ENCODE measurements at places on chromosomes 2 and 18.

DNA sequence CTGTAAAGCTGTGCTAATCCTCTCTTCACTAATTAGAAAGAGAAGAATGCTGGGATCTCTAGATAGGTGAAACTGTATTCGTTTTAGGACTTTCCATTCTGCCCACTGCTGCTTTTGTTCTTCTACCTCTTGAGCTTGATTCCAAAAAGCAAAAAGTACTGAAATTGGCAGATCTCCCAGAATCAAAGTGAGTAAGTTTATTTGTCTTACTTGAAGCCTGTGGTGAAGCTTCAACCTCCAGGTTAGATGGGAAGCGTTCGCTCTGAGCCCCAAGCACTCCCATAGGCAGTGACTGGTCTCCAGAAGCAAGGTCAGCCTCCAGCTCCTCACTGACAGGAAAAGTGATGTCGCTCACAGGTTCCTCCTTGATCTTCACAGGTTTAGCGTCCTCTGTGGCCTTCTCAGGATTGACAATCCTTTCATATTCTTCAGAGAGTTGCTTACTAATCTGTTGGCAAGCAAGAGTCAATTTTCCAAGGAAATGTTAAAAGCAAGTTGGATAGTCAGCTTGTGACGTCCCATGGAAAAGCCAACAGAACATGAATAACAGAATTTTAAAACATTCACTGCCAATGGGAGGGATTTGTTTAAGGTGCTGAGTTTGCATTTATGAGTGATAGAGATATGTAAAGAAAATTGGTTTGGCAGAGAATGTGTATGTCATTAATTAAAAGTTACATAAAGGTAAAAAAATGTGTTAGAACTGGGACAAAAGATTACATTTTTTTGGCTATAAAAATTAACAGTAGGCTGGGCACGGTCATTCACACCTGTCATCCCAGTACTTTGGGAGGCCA is 8.1 kb downstream of the SUPT7L start:
- no peak for DNase-seq

GRCh38 chr2:119019521-119019920 is 77.5 kb downstream of the MARCO start:
- no peak for DNase-seq

- DNase-seq: no peak
Measured at GRCh38 chr2:195407783-195408182, 249.2 kb upstream of the SLC39A10 start.

GRCh38 chr2:221254299-221254698 is 317.8 kb downstream of the EPHA4 start:
- DNase-seq: no peak

- no peak for DNase-seq
Measured at GRCh38 chr2:10378189-10378588, 69.9 kb downstream of the ODC1 start.

DNA sequence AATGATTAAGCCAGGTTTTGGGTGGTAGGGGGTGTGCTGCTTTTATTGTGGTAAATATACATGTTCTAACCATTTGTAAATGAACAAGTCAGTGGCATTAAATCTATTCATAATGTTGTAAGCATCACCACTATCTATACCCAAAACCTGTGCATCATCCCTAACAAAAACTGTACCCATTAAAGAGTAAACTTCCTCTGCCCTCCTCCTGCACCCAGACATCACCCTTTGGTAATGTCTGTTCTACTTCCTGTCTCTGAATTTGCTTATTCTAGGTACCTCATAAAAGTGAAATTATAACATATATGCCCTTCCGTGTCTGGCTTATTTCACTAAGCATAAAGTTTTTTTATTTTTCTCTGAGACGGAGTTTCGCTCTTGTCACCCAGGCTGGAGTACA is 14.1 kb downstream of the RIF1 start:
- DNase-seq: no peak

- DNase-seq: no peak
Measured at GRCh38 chr2:83695530-83695929, 763.5 kb downstream of the SUCLG1 start.

DNA sequence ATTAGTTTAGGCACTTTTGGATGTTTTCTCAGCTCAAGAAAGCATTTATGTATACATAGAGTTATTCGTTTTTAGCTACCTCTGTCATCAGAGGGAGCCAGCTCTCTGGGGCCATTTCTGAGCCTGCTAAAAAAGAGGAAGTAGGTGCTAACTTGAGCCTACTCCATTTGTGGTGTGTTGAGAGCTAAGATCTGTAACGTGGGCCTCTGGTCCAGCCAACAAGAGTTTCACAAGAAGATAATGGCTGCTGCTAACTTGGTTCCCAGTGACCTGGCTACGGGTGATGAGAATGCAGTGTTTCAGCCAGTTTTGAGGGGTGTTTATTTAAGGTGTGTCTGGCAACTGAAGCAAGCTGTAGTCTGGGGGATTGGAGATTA is 182.5 kb downstream of the PRKCE start:
- DNase-seq: no peak

GRCh38 chr18:48771641-48772375 is 179.0 kb downstream of the SMAD7 start:
- no peak for DNase-seq

DNA sequence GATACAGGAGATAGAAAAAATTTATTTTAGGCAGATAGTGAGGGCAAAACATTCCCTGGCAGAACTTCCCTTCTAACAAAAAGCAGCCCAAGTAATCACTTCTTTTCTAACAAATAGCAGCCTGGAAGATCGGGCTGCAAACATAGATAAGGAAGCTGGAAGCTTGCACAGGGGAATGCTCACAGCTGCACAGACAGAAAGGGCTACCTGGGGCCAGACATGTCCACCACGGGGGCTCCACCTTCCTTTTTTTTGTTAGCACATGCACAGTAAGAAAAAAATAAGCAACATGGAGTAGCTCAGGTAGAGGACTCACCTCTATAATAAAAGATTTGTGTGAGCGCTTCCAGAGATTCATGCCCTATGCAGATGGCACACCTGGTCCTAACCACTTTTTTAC is 420.5 kb downstream of the PTH2R start:
- DNase-seq: no peak

DNA sequence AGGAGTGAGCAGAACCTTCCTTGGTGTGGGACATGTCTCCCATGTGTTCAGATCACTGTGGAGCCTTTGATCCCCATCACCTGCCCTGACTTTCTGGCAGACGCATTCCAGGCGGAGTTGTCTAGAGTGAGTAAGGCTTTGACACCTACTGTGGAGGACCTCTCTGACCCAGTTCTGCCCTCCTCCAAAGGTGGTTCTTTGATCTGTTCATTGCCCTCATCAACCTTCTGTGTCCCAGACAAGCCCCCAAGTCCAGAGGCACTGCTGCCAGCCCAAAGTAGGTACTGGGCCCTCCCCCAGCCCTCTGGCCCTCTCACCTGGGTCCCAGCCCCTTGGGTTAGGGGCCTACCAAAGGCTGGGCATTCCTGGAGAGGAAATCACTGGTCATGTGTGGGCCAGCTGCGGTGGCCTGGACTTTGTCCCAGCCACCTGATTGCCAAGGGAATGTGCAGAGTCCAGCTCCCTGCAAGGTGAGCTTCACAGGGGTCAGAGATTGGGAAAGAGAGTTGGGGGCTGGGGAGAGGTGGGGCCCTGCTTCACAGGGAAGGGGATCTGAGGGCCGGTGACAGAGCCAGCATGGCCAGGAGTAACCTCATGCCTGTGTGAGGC is 12.1 kb upstream of the FAHD2A start:
- DNase-seq: no peak

DNA sequence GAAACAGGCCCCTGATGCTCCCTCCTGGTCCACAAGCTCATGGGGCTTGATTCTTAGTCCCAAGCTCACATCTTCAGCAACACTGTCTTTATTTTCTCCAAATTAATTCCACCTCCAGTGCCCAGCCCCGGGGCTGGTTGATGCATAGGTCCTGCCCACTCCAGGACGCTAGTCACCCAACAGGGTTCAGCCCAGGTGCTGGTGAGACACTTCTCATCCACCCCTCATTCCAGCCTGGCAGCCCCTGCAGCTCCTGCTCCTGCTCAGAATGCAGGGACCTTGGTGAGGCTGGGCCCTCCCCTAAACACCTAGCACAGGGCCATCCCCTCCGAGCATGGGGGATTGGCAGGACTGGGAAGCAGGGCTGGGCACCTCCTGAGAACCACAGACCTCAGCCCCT is 25.7 kb downstream of the STEAP3 start:
- DNase-seq: no peak

- DNase-seq: no peak
Measured at GRCh38 chr18:51884039-51884438, 456.0 kb upstream of the DCC start.

DNA sequence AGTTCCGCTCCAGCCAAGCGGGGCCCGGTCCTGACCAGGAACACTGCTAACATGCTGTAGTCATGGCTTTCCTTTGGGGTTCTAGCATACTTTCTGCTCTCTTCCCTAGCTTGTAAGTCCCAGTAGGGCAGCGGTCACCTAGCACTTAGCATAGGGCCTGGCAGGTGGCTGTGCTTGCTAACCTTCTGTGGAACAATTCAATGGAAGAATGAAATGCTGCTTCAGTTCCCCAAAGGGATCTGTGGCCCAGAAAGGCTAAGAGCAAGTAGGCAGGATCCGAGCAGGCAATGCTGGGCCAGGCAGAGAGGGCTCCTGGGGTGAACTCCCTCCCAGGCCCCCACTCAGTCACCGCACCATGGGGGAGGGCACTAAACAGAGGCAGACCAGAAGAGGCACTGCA is 266.8 kb downstream of the CELF4 start:
- no peak for DNase-seq

DNA sequence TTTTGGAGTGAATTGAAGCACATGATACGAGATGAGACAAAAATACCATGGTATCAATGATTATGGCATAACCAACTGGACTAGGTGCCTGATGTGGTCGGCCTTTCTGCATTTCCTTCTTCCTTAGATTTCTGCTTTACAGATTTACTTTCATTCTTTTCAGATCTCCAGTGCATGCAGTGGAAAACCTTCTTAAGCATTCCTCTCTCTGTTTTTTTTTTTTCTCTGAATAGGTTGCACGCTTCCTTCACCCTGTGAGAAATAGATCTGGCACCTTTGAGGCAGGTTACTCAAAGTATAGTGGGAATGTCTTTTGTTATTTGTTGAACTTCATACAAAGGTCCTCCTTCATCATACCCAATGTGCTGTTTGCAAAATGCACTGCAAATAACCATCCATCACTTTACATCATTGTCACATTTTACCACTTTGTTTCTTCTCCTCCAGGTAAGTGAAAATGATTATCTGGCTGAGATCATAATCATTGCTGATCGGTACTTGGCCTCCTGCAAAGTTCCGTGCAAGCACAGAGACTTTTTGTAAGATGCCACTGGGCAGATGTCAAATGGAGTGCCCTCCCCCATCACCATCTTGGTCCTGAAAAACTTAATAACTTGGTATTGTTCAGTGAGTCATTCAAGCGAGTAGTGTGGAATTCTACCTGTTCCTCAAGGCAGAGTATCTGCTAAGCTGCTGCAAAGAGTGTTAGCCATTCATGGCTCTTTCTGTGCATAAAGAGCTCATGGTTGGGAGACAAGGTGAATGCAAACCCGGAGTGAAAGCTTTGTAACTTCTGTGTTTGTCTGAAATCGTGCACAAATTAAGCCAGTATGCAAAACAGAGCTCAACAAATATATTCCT is 30.0 kb upstream of the KLHL14 start:
- DNase-seq: no peak

- DNase-seq: no peak
Measured at GRCh38 chr2:157193461-157193860, 64.0 kb upstream of the GALNT5 start.

DNA sequence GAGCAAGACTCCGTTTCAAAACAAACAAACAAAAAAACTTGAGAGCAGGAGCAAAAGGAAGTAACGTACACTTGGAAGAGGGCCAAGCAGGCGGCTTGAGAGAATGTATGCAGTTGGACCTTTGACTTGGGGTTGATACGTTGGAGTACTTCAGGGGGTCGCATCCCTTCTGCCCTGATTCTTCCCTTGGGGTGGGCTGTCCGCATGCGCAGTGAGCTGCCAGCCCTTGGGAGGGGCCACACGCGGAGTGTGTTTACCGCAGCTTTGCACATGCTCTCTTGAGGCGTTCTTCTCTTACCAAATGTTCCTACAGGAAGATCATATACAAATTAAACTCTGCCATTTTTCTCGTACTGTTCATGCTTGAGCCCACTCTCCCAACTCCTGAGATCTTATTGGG is 38.1 kb upstream of the SOCS6 start:
- no peak for DNase-seq

GRCh38 chr2:207503234-207503633 is 26.5 kb upstream of the CREB1 start:
- DNase-seq: no peak

GRCh38 chr18:26547646-26548414 is 523 bp downstream of the KCTD1 start:
- no peak for DNase-seq

GRCh38 chr2:7004636-7005035 is 87.4 kb downstream of the RNF144A start:
- no peak for DNase-seq

DNA sequence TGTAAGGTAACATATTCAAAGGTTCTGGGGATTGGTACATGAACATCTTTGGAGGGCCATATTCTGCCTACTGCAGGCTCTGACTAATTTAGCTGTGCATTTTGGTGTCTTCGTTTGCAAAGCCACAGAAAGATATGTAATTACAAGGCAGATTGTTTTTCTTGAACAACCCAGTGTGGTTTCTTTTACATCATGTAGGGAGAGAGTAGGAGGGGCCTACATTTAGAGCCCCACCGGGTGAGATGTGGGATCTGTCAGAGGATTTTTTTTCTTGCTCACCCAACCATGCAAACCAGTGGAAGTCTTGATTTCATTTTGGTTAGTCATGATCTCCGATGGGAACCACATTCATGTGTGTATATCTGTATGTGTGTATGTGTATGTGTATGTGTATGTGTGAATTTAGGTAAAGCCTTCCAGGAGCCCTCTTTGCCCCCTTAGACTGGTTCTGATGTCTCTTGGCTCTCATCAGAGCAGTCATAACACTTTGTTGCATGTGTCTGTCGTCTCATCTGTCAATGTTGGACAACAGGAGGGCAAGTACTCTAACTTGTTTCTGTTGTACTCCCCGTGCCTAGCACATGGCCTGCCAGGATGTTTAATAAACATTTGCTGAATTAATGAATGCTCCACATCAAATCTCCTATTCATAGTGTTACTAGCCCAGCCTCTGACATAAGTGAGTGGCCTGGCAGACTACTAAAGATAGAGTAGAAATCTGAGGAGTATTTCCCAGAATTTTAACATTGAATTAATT is 239.9 kb downstream of the MTX2 start:
- no peak for DNase-seq

GRCh38 chr18:10715791-10716190 is 190.0 kb downstream of the NAPG start:
- no peak for DNase-seq

- no peak for DNase-seq
Measured at GRCh38 chr2:226659410-226659809, 140.2 kb downstream of the IRS1 start.

DNA sequence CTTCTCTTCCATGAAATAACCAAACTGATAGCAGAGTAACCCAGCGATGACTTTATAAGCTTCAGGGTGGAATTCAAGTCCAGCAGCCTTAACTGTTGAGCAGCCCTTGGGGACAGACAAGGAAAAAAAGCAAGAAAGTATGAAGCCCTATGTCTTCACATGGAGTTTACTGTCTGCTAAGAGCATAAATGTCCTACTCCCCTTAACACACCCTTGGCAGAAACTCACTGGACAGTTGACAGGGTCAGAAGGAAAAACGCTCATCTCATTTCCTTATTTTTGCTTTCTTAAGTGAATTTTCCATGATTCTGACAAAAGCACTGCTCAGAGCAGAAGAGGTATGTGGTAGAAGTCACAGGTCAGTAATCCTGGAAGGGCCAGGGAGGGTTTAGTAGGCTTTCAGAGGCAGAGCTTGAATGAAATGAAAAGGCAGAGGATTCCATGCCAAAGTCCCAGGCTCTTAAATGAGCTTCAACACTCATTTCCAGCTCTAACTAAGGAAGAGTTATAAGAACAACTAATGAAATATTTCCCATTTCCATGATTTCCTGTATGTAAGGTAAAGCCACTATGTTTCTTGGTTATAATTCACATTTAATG is 683.3 kb upstream of the KLHL29 start:
- no peak for DNase-seq

All from glomerular endothelial cell (primary cell).